ENCODE measurements at places on chromosomes 5 and 9.

- H3K27me3 ChIP-seq, result no peaks in the 10 kb centered on the region
- DNase-seq, result no peak
- H3K27ac ChIP-seq, result no peak overlapping the region
- no peak overlapping the region for H3K4me3 ChIP-seq
- peaks cover 9% of the 10 kb centered on the region for H3K4me1 ChIP-seq
- no peaks in the 10 kb centered on the region for H3K36me3 ChIP-seq
Measured at GRCh38 chr5:98999631-99000030, 70.8 kb upstream of the CHD1 start.

DNA sequence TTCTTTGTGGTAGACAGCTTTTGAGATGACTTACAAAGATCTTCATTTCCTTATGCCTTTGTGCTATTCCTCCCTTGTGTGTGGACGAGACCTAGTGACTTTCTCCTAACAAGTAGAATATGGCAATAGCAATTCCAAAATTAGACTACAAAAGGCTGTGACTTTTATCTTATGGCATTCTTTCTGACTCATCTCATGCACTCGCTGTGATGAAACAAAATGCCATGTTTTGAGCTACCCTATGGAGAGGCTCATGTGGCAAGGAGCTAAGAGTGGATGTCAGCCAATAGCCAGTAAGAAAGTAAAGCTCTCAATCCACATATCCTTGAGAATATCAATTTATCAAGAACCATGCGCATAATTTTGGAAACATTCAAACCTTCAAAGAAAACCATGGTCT lies 380.5 kb upstream of the SMC2 start:
- no peak for DNase-seq
- no peaks in the 10 kb centered on the region for H3K4me1 ChIP-seq
- H3K27ac ChIP-seq, result no peak overlapping the region
- no peaks in the 10 kb centered on the region for H3K27me3 ChIP-seq

DNA sequence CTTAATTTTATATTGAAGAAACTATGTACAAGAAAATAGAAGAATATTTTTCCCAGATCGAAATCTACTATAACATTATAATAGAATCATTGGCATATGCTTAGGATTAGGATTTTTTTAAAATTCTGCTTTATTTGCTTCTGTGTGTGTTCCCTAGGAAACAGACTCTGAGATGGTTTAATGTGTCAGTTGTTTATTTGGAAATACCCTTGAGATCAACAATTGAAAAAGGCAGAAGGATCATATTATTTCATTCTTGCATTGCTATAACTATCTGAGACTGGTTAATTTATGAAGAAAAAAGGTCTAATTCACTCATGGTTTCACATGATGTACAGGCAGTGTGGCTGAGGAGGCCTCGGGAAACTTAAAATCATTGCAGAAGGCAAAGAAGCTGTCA lies 622.6 kb downstream of the PRR16 start:
- no peak overlapping the region for H3K27ac ChIP-seq
- H3K36me3 ChIP-seq, result no peaks in the 10 kb centered on the region
- no peak for DNase-seq
- no peaks in the 10 kb centered on the region for H3K27me3 ChIP-seq
- no peaks in the 10 kb centered on the region for H3K4me1 ChIP-seq
- no peak overlapping the region for H3K4me3 ChIP-seq

GRCh38 chr9:4581035-4581760 lies 80.9 kb upstream of the PLPP6 start:
- no peaks in the 10 kb centered on the region for H3K27me3 ChIP-seq
- no peak overlapping the region for H3K4me3 ChIP-seq

DNA sequence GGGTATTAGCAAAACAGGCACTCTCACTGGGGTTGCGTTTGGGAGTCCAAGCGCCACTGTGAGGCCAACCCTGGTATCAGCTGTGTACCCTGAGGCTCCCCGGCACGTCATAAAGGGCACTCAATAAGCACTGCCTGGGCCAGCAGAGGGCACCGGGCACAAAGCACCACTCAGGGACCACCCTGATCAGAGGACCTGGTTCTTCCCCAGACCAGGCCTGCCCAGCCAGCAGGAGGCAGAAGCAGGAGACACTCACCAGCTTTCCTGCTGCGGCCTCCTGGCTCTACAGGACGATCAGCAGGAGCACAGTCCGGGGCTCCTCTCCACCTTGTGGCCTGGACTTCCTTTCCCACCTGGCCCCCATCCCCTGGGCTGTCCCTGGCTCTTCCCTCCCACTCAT lies 12.6 kb downstream of the MGAT1 start:
- H3K36me3 ChIP-seq, result peaks cover 48% of the 10 kb centered on the region
- no peak for DNase-seq
- no peaks in the 10 kb centered on the region for H3K27me3 ChIP-seq
- peaks cover 63% of the 10 kb centered on the region for H3K4me1 ChIP-seq
- peak overlapping the region; percentile 88 for H3K27ac ChIP-seq

- no peak for DNase-seq
- no peak overlapping the region for H3K27ac ChIP-seq
- H3K4me3 ChIP-seq, result peak overlapping the region; percentile 13
- H3K27me3 ChIP-seq, result peaks cover 45% of the 10 kb centered on the region
Measured at GRCh38 chr5:180080486-180081280, 9.1 kb upstream of the RNF130 start.

DNA sequence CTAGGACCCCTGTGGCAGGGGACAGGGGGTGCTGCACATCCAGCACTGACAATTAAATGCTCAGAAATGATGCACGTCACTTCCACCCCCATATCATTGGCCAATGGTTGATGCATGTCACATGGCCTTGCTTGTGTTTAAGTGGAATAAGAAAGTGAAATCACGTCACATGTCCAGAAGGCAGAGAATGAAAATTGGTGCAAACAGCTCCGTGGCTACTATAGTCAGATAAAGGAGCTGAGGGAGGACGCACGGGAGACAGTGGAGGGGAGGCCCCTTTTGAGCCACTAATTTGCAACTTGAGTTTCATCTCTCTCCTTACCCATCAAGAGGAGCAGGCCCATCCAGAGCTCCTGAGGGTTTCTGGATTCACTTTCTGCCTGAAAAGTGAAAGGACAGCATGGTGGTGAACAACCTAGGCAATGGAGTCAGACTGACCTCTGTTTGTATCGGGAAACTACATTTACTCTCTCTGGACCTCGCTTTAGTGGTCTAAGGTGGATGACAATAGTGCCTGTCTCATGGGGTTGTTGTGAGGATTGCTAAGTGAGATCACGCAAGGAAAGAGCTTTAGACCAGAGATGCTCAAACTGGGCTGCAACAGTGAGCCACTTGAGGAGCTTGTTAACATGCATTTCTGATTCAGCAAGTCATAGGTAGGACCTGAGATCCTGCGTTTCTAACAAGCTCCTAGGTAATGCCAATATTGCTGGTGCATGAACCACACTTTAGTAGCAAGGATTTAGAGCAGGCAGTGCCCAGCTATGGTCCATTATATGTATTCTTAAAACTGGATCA lies 133.9 kb upstream of the ADRA1B start:
- no peak overlapping the region for H3K4me3 ChIP-seq
- no peak overlapping the region for H3K27ac ChIP-seq
- no peaks in the 10 kb centered on the region for H3K4me1 ChIP-seq

DNA sequence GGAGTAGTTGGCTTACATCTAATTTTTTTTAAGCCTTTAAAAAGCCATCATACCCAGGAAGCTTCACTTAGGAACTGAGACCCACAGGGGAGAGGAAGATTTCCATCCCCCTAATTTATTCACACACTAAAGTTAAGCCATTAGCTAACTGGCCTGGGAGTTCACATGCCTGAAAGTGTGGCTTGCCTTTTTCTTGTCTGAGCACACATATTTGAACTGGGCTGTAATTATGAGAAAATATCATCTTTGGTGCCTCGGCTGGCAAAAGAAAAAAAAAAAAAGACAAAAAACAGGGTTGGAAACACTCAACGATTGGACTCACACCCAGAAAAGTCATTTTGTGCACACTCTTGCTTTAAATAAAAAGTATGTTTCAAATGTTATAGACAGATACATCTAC lies 847.3 kb downstream of the MAT2B start:
- H3K4me3 ChIP-seq, result no peak overlapping the region
- DNase-seq, result no peak
- no peaks in the 10 kb centered on the region for H3K4me1 ChIP-seq
- H3K36me3 ChIP-seq, result peaks cover 1% of the 10 kb centered on the region
- no peaks in the 10 kb centered on the region for H3K27me3 ChIP-seq

GRCh38 chr5:112630246-112631009 lies 107.3 kb upstream of the APC start:
- no peak overlapping the region for H3K4me3 ChIP-seq
- peaks cover 59% of the 10 kb centered on the region for H3K27me3 ChIP-seq
- no peaks in the 10 kb centered on the region for H3K36me3 ChIP-seq
- no peaks in the 10 kb centered on the region for H3K4me1 ChIP-seq
- DNase-seq, result no peak
- H3K27ac ChIP-seq, result no peak overlapping the region

DNA sequence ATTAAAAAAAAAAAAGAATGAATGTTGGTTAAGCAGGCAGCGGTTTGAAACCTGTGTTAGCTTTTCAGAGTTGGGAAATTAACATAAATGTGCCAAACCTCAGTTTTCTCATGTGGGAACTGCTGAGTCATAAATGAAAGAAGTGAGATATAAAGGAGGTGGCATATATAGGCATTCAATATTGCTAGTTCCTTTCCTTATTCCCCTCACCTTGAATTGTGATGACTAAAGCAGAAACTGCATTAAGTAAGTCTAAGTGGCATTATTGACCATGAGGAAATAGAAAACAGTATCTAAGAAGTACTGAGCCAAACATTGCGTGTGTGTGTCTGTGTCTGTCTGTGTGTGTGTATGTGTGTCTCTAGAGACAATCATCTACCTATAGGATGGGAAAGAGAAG lies 691.2 kb downstream of the TLR4 start:
- DNase-seq, result no peak
- no peaks in the 10 kb centered on the region for H3K36me3 ChIP-seq
- H3K27me3 ChIP-seq, result no peaks in the 10 kb centered on the region
- H3K4me1 ChIP-seq, result no peaks in the 10 kb centered on the region
- H3K4me3 ChIP-seq, result no peak overlapping the region
- no peak overlapping the region for H3K27ac ChIP-seq

DNA sequence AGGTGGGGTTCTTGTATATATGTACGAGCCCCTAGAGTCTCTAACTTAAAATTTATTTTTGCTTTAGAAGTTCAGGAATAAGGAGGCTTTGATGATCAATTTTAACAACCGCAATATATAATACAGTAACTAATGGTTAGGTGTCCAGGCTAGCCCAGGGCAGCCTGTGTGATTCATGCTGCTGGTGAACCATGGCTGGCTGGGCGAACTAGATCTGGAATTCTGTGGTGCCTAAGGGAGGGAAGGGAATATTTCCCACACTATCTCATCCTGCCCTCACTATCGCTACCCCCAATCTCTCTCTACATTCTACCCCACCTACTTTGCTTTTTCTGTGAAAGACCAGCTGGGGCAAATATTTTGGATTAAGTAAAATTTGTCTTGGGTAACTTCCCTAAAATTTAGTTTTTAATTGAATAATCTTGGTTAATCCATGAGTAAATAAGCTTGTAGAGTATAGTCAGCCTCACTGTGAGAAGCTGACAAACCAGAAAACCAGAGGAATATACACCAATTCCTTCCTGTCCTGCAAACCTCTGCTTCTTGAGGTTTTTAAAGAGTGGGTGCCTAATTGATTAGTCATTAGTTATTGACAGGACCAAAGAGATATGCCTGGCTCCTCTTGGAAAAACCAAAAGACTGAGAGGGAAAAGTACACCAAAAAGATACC lies 115.1 kb upstream of the CCDC152 start:
- no peak overlapping the region for H3K27ac ChIP-seq
- no peak overlapping the region for H3K4me3 ChIP-seq
- no peaks in the 10 kb centered on the region for H3K4me1 ChIP-seq

DNA sequence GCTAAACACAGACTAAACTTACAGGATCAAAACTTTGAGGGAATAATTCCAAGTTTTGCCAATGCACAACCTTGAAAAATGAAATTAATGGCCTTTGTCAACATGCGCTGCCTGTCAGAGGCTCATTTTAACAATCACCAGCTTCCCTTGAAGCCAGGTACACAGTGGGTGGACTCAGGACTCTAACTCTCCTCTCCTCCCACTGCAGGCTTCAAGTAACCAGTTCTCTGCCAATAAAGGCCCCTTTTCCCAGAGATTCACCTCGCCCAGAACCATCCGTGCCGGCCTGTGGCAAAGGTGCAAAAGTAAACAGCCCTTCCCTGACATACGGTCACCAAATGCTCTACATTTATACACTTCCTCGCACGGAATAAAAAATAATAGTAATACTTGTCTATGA lies 18.4 kb upstream of the FBP2 start:
- peaks cover 2% of the 10 kb centered on the region for H3K36me3 ChIP-seq
- H3K4me3 ChIP-seq, result no peak overlapping the region
- H3K4me1 ChIP-seq, result no peaks in the 10 kb centered on the region
- no peak overlapping the region for H3K27ac ChIP-seq
- H3K27me3 ChIP-seq, result peaks cover 60% of the 10 kb centered on the region
- DNase-seq, result no peak

DNA sequence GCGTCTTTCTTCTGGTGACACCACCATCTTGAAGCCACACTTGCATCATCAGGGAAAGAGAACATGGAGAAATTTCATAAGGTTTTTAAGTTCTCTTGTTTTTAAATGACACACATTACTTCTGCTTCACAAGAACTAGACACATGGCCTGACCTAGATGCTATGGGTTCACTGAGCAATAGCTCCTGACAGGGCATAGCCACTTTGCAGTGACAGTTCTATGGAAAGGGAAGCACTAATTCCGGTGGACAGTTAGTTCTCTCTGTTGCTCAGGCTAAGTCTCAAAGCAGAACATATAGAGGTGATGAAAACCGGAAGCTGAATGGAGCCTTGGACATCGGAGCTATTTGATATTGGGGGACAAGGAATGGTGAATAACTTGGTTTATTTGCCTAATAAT lies 940.1 kb upstream of the WWC1 start:
- no peaks in the 10 kb centered on the region for H3K36me3 ChIP-seq
- H3K4me3 ChIP-seq, result no peak overlapping the region
- no peaks in the 10 kb centered on the region for H3K27me3 ChIP-seq

GRCh38 chr9:93041108-93041802 lies 17.2 kb upstream of the SUSD3 start:
- peaks cover 24% of the 10 kb centered on the region for H3K36me3 ChIP-seq
- peak overlapping the region; percentile 29 for H3K27ac ChIP-seq
- peaks cover 33% of the 10 kb centered on the region for H3K4me1 ChIP-seq
- H3K27me3 ChIP-seq, result no peaks in the 10 kb centered on the region
- H3K4me3 ChIP-seq, result no peak overlapping the region

DNA sequence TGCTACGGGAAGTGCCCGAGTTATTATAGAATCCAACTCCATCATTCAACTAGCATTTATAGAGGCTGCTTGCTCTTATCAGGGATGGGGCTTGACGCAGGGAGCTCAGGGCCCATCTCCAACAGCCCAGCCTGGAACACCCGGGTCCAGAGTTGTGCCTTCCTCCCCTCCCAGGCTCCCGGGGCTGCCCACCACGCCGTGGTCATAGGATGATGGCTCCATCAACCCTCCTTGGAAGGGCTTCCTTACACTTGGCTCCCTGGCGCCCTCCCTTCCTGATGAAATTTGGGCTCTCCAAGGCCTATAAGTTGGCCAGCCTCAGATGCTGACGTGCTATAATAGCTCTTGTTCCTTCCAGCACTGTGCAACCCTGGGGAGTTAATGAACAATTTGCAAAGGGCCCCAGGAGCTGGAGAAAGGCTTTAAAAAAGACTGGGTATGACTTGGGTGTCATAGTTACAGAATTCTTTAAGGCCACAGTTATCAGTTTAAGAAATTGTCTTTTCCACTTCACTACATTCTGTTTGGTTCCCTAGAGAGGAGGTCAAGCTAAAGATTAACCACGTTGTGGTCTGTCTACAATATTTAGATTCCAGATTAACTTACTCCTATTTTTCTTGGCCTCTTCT lies 42.5 kb upstream of the GADD45G start:
- no peak overlapping the region for H3K4me3 ChIP-seq
- DNase-seq, result no peak
- no peaks in the 10 kb centered on the region for H3K36me3 ChIP-seq
- peaks cover 18% of the 10 kb centered on the region for H3K27me3 ChIP-seq
